ENCODE measurements at places on chromosomes 11 and 22.

- DNase-seq: no peak
These were observed 13.4 kb upstream of the KCNJ11 start for GRCh38 chr11:17401841-17402240.

GRCh38 chr11:89667001-89667400 lies 43.1 kb upstream of the TRIM77 start:
- DNase-seq: no peak

GRCh38 chr22:37245740-37246139 lies 1.7 kb upstream of the RAC2 start:
- DNase-seq: no peak

GRCh38 chr11:59247531-59248227 lies 35.0 kb upstream of the MPEG1 start:
- DNase-seq: no peak

DNA sequence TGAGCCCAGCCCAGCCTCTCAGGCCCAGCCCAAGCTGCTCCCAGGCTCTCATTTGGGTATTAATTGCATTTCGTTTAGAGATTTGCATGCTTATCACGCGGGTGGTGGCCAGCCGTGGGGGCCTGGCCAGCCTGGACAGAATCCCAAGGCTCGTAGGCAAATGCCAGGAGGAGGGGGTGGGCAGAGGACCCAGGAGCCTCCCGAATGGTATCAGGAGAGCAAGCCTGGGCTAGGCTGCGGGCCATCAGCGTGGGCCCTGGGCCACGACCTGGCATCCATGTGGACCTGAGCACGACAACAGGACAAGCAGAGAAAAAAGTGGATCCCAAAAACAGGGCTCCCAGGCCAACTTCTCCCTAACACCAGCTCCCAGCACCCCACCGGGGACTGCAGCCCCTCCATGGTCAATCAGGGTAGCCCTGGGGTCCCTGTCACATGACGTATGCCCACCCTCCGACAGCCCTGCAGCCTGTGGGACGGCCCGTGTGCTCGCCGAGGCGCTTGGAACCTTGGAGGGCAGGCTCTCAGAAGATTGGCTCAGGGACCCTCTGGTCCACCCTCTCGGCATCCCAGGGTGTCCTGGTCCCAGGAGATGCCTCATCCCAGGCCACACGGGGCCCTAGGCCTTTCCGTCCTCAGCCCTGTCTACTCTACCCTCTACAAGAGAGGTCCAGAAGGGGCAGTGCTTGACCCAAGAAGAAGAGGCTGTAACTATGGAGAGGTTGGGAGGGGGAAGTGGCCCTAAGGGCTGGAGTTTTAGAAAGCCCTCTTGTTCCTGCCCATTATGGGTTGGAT lies 8.8 kb downstream of the ASCL2 start:
- DNase-seq: no peak

DNA sequence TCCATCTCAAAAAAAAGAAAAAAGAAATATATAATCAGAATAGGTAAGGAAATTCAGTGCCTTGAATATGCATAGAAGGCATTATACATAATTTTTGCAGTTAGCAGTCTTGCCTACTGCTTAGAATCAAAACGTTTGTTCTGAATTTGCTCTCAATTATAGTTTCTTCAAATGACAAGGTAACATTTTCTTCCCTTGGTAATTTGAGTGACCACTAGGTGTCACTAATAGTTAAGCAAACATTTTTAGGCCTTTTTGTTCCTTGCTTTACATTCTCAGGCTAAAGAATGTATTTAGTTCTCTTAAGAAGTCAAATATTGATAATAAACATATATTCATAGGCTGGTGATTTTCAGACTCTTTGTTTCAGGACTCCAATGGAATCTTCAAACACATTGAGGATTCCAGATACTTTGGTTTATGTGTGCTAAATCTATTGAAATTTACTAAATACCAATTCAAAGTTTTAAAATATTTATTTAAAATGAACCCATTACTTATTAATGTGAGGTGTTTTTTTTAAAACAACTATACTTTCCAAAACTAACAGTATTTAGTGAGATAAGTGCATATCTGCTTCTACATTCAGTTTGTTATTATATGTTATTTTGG lies 55.0 kb upstream of the DEPDC7 start:
- DNase-seq: no peak

DNA sequence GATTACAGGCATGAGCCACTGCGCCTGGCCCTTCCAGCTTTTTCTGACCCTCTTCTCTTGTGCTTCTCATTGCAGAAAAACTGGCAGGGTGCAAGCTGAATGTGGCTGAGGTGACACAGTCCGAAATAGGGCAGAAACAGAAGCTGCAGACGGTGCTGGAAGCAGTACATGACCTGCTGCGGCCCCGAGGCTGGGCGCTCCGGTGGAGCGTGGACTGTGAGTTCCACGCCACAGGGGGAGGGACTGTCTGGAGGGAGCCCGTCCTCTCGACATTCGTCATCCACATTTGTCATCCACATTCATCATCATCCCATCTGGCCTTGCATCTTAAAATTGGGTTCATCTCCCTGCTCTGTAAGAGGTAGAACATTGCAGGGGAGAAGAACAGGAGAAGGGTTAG lies 49.3 kb upstream of the PARVG start:
- no peak for DNase-seq

DNA sequence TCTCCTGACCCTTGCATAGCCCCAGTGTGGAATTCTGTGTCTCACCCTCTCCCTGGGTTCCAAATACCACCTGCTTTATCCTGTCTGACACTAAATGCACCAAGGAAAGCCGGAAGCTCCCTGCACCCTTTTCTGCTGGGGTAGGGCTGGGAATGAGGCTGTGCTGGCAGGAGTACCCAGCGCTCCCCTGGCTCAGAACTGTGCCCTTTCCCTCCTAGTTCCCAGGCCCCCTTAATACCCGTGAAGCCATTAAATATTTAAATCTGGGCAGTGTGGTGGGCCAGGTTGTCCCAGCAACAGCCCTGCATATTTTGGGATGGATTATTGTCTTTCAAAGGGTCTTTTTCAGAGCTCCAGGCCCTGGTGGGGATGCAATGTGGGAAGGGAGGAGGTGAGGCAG lies 63.0 kb downstream of the TP53I11 start:
- DNase-seq: no peak

- no peak for DNase-seq
These were observed 82.7 kb downstream of the RPL27A start for GRCh38 chr11:8765294-8765693.

DNA sequence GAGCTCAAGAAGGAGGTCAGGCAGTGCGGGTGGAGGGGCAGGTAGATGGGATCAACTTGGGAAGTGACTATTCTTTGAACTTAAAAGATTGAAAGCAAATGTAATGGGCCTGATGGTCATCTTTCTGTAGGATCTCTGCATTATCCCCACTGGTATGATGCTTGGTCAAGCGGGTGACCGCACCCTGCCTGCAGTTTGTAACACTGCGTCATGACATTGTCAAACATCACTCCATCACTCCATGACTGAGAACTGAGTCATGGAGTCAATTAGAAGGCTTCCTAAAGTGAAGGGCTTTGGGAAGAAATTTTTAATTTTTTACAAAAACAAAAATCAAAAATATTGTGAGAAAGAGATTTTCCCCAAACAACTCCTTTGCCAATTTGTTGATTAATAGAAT lies 62.4 kb upstream of the BMAL1 start:
- DNase-seq: no peak

DNA sequence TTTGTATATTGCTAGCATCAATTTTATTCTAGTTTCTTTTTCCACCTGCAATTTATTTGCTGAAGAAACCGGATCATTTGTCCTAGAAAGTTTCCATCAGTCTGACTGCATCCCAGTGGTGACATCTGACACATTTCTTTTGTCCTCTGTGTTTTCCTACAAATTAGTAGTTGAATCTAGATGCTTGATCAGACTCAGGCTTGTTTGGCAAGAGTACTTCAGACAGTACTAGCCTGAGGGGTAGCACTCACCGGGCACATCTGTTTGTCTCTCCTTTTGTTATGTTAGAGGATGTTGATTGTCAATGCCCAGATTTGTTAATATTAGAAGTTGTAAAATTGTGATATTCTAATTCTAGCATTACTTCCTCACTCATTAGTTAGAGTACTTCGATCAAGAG lies 204.8 kb downstream of the SWAP70 start:
- DNase-seq: no peak

DNA sequence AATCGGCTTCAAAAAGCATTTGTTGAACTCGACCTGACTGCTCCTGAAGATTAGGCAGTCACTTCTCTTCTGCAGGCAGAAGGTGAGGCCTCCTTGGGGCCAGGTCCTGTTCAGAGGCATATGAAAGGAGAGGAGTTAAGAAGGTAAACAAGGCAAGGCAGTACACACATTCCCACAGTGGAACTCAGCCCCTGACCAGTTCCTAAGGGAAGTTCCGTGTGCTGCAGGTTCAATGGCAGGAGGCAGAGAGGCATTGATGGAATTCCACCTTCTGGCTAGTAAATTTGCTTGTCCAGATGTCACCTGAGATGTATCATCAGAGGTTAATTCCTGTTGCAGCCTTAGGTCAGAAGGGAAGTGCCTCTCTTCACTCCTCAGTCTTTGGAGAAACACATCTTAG lies 337.0 kb upstream of the MTNR1B start:
- peak; percentile 15 for DNase-seq

- DNase-seq: no peak
These were observed 107.8 kb downstream of the FAR1 start for GRCh38 chr11:13776134-13776815.

DNA sequence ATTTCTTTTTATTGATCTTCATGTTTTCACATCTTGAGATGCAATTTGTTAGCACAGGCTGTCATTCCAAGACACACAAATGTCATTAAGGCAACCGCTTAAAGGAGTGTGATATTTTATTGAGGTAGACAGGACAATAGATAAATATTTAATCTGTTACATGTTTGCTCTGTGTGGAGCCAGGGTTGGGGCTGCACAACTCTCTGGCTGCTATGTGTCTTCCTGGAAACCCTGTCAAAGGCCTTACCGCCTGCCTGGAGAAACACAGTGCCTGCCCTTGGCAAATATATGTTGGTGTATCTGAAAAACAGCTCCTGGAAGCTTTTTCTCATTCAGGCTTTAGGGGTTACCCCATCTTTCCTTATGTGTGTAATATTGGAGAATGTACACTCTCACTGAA lies 139.7 kb upstream of the TEAD1 start:
- DNase-seq: no peak

DNA sequence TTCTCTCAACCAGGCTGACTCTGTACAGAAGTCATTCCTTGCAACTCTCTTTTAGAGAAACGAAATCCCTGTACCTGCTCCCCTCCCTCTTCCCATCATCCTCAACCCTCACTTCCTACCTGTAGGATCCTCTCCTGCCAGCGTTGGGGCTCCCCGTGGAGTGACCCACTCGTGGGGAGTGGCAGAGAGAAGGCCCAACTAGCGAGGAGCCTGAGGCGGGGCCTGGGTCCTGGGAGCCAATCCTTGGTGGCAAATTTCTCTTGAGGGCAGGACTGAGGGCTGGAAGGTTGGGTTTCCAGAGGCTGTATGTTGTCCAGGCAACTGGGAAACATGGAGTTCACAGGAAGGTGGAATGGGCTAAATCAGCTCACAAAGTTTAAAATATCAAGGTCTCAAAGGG lies 10.4 kb downstream of the NHERF4 start:
- DNase-seq: peak; percentile 94

- DNase-seq: peak; percentile 21
These were observed 5.4 kb downstream of the FDX1 start for GRCh38 chr11:110434952-110435779.

- DNase-seq: peak; percentile 14
These were observed 240.0 kb upstream of the LARGE1 start for GRCh38 chr22:34160141-34160783.

DNA sequence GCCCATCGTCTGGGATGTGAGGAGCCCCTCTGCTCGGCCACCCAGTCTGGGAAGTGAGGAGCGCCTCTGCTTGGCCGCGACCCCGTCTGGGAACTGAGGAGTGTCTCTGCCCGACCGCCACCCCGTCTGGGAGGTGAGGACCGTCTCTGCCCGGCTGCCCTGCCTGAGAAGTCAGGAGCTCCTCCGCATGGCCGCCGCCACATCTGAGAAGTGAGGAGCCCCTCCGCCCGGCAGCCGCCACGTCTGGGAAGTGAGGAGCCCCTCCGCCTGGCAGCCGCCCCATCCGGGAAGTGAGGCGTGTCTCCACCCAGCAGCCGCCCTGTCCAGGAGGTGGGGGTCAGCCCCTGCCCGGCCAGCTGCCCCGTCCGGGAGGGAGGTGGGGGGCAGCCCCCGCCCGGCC lies 5.8 kb upstream of the OR5M8 start:
- no peak for DNase-seq

GRCh38 chr11:110296226-110297075 lies at the start of gene RDX:
TSS of gene RDX (minus strand) at chr11:110296614. CDS start at chr11:110279692, 16,922 bp downstream.
- DNase-seq: peak; percentile 83

- no peak for DNase-seq
These were observed 20.6 kb downstream of the MRGPRG start for GRCh38 chr11:3197878-3198528.

GRCh38 chr11:126830216-126830806 lies 170.3 kb downstream of the KIRREL3 start:
- no peak for DNase-seq

GRCh38 chr22:23542933-23543332 lies 37.2 kb downstream of the IGLL1 start:
- DNase-seq: no peak

- DNase-seq: no peak
These were observed 100.2 kb upstream of the CHRM4 start for GRCh38 chr11:46491661-46492330.

GRCh38 chr11:66691311-66691980 lies 13.8 kb upstream of the RBM4B start:
- DNase-seq: no peak

DNA sequence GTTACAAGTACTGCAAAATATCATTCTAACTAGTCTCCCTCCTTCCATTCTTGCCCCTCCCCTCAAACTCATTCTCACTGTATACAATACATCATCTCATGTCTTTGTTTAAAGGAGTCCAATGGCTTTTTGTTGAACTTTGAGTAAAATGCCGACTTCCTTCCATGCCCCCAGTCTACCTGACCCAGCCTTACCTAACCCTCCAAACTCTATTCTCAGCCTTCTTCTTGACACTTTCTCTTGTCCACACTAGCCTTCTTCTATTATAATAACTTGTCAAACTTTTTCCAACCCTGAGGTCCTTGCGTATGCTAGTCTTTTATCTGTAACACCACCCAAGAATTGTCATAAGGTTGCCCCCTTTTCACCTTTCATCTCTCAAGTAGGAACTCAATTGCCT lies 1011.4 kb upstream of the CCDC90B start:
- no peak for DNase-seq

DNA sequence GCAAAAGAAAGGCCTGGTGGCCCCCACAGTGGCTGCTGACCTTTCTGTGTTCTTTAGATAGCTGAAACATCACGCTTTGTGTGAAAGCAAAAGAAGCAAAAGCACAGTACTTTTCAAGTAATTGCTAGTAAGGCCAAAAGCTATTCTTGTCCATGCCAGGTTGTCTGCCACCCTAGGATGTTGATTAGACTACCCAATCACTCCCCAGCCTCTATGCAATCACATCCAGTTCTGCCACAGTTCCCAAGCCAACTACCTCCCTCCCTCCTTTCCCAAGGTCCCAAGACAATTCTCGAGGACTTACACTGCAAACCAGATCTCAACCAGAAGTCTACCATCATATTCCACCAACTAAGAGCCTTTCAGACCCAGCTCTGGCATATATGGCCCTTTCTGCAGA lies 46.2 kb downstream of the RDX start:
- DNase-seq: no peak

- DNase-seq: peak; percentile 43
These were observed 47.1 kb downstream of the SLC22A12 start for GRCh38 chr11:64638018-64638665.

Measured in WTC11 (cell line).